ENCODE measurements at places on chromosomes 5 and 9. TPM values are rescaled to one million over a fixed set of nuclear protein-coding genes. Genes with fewer than 3 reads are reported as not detected.
A peak's percentile ranks its signal among the peaks of the same experiment; 100 is the strongest.

DNA sequence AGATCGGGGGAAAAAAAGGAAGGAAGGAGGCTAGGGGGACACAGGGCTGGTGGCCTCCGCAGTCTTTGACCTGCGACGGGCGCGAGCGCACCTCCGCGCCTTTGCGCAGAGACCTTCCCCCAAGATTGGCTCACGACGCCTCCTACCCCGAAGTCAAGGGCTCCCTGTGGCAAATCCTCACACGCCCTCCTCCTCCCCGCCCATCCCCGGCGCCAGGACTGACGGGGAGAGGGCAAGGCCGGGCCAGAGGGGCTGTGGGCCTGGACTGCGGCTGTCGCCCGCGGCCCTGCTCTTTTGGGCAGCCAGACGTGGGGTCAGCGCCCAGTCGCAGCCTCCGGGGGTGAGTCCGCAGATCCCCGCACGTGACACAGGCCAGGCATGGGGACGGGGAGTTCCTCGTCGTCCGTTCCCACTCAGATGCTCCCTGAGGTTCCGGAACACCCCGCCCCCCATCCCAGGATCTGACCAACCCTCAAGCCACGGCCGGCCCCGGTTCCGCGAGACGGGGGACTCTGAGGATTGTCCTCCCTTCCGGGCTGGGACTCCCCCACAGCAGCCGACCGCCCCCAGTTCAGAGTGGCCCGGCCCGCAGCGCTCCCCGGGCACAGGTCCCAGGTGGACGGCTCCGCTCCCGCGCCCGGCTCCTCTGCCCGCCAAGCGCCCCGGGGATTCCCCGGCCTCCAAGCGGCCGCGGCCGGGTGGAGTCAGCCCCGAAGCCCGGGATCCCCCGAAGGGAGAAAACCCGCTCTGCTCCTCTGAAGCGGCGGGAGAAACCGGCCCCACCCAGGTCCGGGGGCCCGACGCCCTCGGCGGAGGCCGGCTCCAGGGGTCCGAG is 543 bp upstream of the ANKRD33B start:
- DNase-seq: no peak

GRCh38 chr5:98128271-98128670 is 645.2 kb upstream of the RGMB start:
- DNase-seq: no peak

GRCh38 chr9:131645078-131645776 is 94.6 kb downstream of the RAPGEF1 start:
- peak; percentile 85 for DNase-seq

DNA sequence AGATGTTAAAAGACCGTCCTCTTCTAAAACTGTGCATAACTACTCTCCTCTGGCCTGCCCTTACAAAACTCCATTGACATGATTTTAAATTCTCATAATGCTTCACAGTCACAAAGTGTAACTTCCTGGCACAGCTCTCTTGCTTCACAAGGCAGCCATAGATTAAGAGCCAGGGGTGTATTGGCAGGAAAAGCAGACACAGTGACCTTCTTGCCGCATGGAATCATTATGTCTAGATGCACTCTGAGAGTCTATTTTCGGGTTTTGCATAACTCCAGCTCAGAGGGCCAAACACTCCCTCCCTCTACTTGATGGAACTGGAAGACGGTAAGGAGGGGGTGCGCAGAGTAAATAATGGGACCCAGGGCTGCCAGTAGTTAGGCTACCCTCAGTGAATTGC is 110.1 kb downstream of the MARCHF3 start:
- no peak for DNase-seq

DNA sequence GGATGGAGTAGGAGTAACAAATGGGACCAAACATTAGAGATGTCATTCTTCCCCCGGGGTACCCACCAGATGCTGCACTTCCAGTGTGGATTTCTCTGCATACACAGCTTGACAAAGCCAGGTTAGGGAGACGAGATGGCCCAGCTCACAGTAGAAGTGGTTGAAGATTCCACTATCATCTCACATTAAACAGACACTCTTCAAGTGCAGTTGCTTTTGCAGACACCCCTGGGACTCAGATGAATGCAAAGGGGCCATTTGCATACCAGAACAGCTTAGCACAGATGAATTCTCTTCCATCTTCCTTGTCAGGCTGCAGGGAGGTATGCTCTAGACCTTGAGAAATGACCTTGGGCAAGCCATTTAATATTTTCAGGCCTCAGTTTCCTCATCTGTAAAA is 12.6 kb upstream of the C5orf58 start:
- DNase-seq: no peak

The BTNL3 gene
- 0.29 TPM for total RNA-seq

DNA sequence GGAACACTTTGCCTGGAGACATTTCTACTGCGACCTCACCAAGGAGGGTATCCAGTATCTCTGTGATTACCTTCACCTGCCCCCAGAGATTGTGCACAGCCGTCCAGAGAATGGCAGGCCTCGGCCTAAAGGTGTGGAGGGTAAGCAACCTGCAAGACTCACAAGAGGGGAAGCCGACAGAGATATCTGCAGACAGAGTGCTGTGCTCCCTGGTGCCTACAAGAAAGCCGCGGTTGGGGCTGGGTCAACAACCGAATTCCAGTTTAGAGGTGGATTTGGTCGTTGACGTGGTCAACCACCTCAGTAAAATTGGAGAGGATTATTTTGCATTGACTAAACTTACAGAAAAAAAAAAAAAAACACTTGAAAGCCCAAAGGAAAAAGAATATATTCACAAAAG is 107.8 kb upstream of the ISL1 start:
- no peak for DNase-seq

- no peak for DNase-seq
Measured at GRCh38 chr5:53453898-53454718, 26.3 kb upstream of the FST start.

- DNase-seq: no peak
Measured at GRCh38 chr9:15778861-15779260, 226.0 kb downstream of the CCDC171 start.

GRCh38 chr9:33799928-33800704 is 4.8 kb downstream of the PRSS3 start:
- peak; percentile 30 for DNase-seq

The ST6GALNAC6 gene
- total RNA-seq: 109 TPM

GRCh38 chr9:131769361-131769760 is 29.5 kb upstream of the RAPGEF1 start:
- DNase-seq: no peak

DNA sequence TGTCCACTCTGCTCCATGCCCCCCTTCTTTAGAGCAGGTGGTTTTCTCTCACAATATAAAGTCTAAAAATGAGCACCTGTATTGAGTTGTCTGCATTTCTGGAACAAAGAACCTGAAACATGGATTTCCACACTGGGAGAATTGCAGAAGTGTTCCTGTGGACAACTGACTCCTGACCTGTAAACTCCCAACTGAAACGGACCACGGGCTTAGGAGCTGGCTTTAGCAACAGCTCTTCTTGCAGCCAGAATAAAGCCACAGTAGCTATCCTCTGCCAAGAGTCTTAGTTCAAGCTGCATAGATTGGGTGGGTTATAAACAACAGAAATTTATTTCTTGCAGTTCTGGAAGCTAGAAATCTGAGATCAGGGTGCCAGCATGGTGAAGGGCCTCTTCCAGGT is 194.7 kb downstream of the DTWD2 start:
- DNase-seq: no peak

The SLC4A9 gene
- 0.22 TPM for total RNA-seq

The MARCOL gene
- not detected for total RNA-seq

The KCNMB1 gene
- 0.93 TPM for total RNA-seq

The ADRB2 gene
- 25.3 TPM for total RNA-seq

The LYRM7 gene
- 7.7 TPM for total RNA-seq

The ITK gene
- 4.5 TPM for total RNA-seq

DNA sequence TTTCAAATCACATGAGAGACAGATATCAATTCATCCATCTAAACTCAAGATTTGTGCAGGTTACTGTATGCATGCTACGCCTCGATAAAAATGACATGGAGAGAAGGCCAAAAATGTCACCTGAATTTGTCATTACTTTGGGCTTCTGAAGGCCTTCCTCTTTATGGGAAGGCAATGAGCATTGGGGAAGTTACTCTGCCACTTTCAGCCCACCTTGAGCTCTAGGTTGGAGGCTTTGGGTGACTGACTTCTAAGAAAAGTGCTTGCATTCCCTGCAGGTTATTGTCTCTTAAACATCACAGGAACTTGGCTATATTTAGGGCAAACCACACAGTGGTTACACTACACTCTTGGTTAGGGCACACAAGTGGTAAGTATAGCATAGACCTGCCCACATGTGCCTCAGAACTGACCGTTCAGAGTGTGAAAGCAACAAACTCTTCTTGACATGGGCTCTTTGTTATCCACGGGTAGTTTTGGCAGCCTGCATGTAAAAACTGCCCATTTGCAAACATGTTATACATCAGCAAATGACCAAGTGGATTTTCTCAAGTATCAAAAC is 169.5 kb downstream of the ZNF608 start:
- DNase-seq: no peak

The FBXW11 gene
- 43.9 TPM for total RNA-seq

GRCh38 chr5:127351418-127351817 is 60.8 kb downstream of the MEGF10 start:
- DNase-seq: no peak

DNA sequence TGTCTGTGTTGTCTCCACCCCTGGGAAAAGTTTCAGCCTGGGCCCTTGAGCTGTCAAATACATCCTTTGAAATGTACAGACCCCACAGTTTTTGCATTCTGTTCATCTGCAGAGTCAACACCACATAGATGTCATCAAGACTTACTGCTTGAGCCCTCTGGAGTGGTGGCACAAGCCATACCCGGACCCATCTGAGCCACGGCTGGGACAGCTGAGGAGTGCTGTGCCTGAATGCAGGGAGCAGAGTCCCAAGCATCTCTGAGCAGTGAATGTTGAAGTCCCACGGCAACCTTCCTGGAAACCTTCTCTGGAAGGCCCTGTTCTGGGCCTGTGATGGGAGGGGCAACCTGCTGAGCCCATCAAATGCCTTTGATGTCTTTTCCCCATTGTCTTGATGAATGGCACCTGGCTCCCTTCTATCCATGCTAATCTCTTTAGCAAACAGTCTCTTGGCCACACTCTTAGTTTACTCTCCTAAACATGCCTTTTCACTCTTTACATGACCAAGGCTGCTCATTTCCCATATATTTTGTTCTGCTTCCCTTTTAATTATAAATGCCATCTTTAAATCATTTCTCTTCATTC is 92.5 kb downstream of the ATPSCKMT start:
- no peak for DNase-seq

The GNE gene
- 32.8 TPM for total RNA-seq

- DNase-seq: no peak
Measured at GRCh38 chr9:27365707-27366376, 68.9 kb upstream of the EQTN start.

DNA sequence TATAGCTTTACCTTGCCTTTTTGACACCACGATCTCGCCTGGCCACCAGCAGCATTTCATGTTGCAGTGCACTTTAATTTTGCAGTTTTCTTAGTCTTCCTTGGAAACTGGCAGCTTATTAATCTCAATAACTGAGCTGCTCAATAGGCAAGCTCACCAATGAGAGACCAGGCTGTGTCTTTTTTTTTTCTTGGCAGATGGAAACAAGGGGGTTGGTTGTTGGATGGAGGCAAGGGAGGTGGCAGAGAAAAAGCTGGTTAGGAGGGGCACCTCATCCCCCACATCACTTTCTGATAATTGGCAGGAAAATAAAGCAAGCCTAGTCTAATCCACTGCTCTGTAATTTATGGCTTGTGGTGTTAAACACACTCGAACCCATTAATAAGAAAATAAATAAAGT is 324.5 kb upstream of the WWC1 start:
- DNase-seq: no peak

The TRAF2 gene
- 8.8 TPM for total RNA-seq

GRCh38 chr5:150671509-150672236 is 10.6 kb downstream of the MYOZ3 start:
- DNase-seq: no peak

GRCh38 chr9:127877566-127877998 is at the start of gene AK1:
Gene AK1, minus strand, starts transcription at chr9:127877675. Its CDS starts 3,058 bp downstream, at chr9:127874617.
- DNase-seq: no peak

GRCh38 chr9:135045928-135046738 is 41.3 kb upstream of the OLFM1 start:
- peak; percentile 83 for DNase-seq

The PLPP6 gene
- total RNA-seq: 5.5 TPM

The CDH9 gene
- total RNA-seq: not detected

DNA sequence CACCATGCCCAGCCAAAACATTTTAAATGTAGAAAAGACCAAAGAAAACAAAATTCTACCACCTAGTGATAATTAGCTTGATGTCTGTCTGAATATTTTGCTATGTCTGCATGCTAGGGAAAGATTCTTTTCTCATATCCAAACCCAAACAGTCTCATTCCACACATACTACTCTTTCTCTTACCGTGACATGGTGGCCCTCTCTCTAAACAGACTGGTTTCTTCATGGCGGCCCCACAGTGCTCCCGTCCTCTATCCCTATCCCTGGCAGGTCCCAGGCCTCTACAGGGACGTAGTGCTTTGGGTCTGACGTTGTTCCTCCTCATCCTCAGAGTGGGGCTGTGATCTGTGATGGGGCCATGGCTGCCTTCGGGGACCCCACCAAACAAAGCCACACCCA is 8.1 kb downstream of the CORO2A start:
- no peak for DNase-seq

The PCDHAC1 gene
- total RNA-seq: 0.61 TPM

- DNase-seq: no peak
Measured at GRCh38 chr5:98510143-98510985, 263.1 kb upstream of the RGMB start.

DNA sequence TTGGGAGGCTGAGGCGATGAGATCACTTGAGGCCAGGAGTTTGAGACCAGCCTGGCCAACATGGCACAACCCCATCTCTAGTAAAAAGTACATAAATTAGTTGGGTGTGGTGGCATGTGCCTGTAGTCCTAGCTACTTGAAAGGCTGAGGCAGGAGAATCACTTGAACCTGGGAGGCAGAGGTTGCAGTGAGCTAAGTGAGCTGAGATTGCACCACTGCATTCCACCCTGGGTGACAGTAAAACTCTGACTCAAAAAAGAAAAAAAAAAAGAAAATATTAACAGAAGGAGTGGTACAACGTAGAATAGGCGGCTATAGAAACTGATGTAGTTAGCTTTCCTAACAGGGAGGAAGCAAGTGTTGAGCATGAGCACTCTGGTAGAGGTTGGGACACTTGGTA is 59.9 kb downstream of the PBX3 start:
- no peak for DNase-seq

DNA sequence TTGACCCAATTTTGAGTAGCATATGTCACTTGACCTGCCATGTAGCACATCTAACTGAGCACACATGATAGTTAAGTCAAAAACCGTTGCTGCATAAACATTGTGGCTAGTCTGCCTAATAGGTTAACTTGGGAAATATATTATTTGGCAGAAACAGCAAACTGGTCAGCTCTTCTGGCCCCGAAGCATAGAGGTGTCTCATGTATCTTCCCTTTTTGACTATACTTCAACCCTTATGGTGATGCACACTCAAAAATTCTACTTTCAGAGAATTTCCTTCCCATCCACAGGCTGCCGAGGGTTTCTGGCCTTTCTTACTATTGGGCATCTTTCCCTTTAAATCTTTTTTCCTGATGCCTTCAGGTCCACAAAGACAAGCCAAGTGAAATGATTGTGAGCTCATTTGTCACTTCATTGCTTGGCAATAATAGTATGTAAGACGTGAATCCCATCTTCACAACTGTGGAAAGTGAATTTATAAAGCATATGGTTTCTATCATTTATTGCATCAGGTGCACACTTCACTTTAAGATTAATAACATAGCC is 41.2 kb downstream of the MOCS2 start:
- no peak for DNase-seq

The GABRA6 gene
- total RNA-seq: not detected

Data from mesenteric fat pad (tissue), 1 donor.